Cardiac muscle cell (in vitro differentiated cells and primary cell): ENCODE measurements at places on chromosomes 2 and 18. TPM values are rescaled to one million over a fixed set of nuclear protein-coding genes. Genes with fewer than 3 reads are reported as not detected.

C2orf68 gene
- 32.6 and 35.5 TPM in 2 replicates for total RNA-seq

GRCh38 chr2:16291731-16292550, 351.6 kb downstream of the MYCN start:
- no peak overlapping the region for H3K27ac ChIP-seq
- no peak for DNase-seq
- no peaks in the 10 kb centered on the region for H3K36me3 ChIP-seq
- H3K4me3 ChIP-seq = no peak overlapping the region
- no peaks in the 10 kb centered on the region for H3K27me3 ChIP-seq
- no peaks in the 10 kb centered on the region for H3K4me1 ChIP-seq

DNA sequence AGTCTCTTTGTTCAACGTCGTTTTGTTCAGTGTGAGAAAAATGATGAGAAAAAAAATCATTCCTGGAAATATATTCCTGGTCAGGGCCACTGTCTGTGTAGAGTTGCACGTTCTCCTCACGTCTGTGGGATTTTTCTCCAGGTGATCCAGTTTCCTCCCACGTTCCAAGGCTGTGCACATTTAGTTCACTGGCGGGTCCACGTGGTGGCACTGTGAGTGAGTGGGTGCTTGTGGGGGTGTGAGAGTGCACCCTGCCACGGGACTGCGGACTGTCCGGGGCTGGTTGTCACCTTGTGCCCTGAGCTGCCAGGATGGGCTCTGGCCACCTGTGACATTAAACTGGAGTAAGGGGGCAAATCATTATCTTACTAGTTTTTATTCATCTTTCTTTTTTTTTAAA, 30.3 kb upstream of the ACYP2 start:
- no peak for DNase-seq
- no peak overlapping the region for H3K4me3 ChIP-seq
- H3K4me1 ChIP-seq = peaks cover 12% of the 10 kb centered on the region
- no peaks in the 10 kb centered on the region for H3K36me3 ChIP-seq

GRCh38 chr18:12394428-12394827, 13.3 kb upstream of the PRELID3A start:
- H3K27me3 ChIP-seq = no peaks in the 10 kb centered on the region
- H3K36me3 ChIP-seq = no peaks in the 10 kb centered on the region
- no peaks in the 10 kb centered on the region for H3K4me1 ChIP-seq
- DNase-seq = no peak

TUBA3E gene
- not detected in 2 replicates for total RNA-seq

DNA sequence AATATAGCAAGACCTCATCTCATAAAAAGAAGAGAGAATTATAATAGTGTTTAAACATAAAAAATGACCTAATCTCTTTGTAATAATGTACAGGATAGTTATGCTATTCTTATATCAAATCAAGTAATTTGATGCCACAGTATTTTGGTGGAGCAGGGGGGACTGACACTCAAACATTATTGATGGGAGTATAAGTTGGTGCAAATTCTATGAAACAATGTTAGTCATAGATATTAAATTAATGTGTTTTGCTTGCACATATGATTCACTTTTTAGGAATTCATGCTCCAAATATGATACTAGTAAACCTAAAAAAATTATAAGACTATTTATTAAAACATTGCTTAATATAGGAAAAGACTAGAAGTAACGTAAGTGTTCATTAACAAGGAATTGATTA, 256.1 kb upstream of the SYT4 start:
- no peaks in the 10 kb centered on the region for H3K27me3 ChIP-seq
- no peaks in the 10 kb centered on the region for H3K36me3 ChIP-seq
- H3K4me1 ChIP-seq = no peaks in the 10 kb centered on the region
- no peak for DNase-seq

- H3K4me1 ChIP-seq = no peaks in the 10 kb centered on the region
- H3K27me3 ChIP-seq = no peaks in the 10 kb centered on the region
- no peak overlapping the region for H3K4me3 ChIP-seq
- H3K36me3 ChIP-seq = no peaks in the 10 kb centered on the region
Observed at GRCh38 chr2:48383036-48383435, 146.9 kb upstream of the STON1 start.

DNA sequence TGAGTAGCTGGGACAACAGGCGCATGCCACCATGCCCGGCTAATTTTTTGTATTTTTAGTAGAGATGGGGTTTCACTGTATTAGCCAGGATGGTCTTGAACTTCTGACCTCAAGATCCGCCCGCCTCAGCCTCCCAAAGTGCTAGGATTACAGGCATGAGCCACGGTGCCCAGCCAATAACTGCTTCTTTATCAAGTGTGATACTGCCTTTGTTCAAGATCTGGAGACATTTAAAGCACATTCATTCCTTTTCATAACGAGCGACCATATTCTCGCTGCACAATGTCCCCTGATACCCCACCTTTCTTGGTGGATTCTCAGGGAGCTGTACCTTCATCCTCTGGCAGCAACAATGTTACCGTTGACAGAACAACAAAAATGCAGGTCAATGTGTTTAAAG, 75.4 kb downstream of the PIEZO2 start:
- no peaks in the 10 kb centered on the region for H3K36me3 ChIP-seq
- no peak overlapping the region for H3K27ac ChIP-seq
- no peak overlapping the region for H3K4me3 ChIP-seq
- H3K27me3 ChIP-seq = no peaks in the 10 kb centered on the region
- H3K4me1 ChIP-seq = no peaks in the 10 kb centered on the region
- no peak for DNase-seq

DNA sequence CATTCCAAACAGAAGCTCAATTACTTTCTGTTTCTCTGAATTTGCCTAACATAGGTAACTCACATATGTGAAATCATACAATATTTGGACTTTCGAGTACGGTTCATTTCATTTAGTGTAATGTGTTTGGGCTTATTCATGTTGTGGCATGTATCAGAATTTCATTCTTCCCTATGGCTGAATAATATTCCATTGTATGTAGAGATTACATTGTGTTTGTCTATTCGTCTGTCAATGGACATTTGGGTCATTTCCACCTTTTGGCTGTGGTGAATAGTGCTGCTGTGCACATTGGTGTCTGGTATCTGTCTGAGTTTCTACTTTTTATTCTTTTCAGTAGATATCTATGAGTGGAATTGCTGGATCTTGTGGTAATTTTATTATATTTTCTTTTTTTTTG, 43.9 kb downstream of the LBH start:
- H3K27ac ChIP-seq = no peak overlapping the region
- H3K27me3 ChIP-seq = no peaks in the 10 kb centered on the region
- H3K4me1 ChIP-seq = no peaks in the 10 kb centered on the region
- no peak for DNase-seq
- H3K4me3 ChIP-seq = no peak overlapping the region

MOGAT1 gene
- not detected in 2 replicates for total RNA-seq

DNA sequence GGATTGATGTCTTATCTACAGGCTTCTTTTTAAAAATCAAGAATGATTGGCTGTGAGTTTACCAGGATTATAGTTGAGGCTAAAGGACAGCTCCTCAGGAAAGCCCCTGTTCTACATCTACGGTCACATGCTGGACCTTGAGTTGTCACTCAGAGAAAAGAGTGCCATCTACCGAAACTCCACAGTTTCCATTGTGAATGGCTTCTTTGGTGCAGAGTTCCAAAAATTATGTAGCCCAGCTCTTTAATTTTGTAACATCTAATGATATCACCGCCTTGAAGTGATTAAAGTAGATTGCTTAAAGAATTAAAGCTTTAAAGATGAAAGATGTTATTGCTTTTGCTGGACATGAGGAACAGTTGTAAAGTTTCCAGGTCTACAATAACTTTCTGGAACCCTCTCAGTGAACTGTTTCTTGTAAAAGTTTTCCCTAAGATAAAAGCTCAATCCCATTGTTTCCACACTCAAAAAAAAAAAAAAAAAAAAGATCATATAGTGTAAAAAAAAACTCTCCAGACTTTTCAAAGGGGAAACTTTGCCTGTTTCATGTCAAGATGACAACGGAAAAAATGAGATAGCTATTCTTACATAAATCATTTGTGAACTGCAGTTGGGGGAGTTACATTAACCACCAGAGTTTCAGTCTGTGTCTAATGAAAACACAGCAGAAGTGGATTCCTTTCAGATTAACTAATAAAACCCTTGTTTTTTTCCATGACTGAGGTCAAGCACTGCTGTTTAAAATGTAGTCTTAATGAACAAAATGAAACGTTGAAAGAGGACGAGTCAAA, 4.3 kb downstream of the COL3A1 start:
- H3K4me1 ChIP-seq = peaks cover 23% of the 10 kb centered on the region
- H3K27me3 ChIP-seq = no peaks in the 10 kb centered on the region
- peak overlapping the region; percentile 38 for H3K27ac ChIP-seq
- peak; percentile 51 for DNase-seq
- no peaks in the 10 kb centered on the region for H3K36me3 ChIP-seq

- no peaks in the 10 kb centered on the region for H3K4me1 ChIP-seq
- no peaks in the 10 kb centered on the region for H3K27me3 ChIP-seq
- DNase-seq = no peak
- H3K36me3 ChIP-seq = no peaks in the 10 kb centered on the region
Observed at GRCh38 chr2:164066095-164066494, 330.3 kb upstream of the FIGN start.

GRCh38 chr2:182241936-182242335, 184.9 kb downstream of the PDE1A start:
- H3K4me3 ChIP-seq = no peak overlapping the region
- no peaks in the 10 kb centered on the region for H3K36me3 ChIP-seq
- no peaks in the 10 kb centered on the region for H3K4me1 ChIP-seq
- H3K27ac ChIP-seq = no peak overlapping the region
- no peaks in the 10 kb centered on the region for H3K27me3 ChIP-seq

DNA sequence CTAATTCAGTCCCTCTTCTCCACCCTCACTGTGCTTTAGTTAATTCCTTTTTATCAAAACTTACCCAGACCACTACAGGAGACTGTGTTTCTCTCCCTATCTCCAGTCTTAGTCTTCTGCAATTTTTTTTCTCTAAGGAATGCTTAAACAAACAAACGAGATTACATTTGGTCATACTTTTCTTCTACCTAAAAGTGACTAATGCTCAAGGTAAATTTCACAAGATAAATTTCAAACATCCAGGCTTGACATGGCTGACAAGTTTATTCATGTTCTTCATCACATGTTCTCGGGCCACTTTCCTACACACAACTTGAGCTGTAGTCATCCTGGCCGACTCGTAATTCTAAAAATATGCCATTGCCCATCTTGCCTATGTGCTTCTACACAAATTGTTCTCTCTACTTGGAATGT, 23.2 kb upstream of the ACSL3 start:
- H3K27me3 ChIP-seq = no peaks in the 10 kb centered on the region
- DNase-seq = no peak
- no peaks in the 10 kb centered on the region for H3K36me3 ChIP-seq
- no peaks in the 10 kb centered on the region for H3K4me1 ChIP-seq

CAVIN2 gene
- total RNA-seq = 0.74 and 1.1 TPM in 2 replicates

GRCh38 chr2:206354129-206354528, 79.7 kb downstream of the ZDBF2 start:
- H3K36me3 ChIP-seq = no peaks in the 10 kb centered on the region
- no peaks in the 10 kb centered on the region for H3K4me1 ChIP-seq
- no peak for DNase-seq
- no peak overlapping the region for H3K27ac ChIP-seq
- H3K4me3 ChIP-seq = no peak overlapping the region

DNA sequence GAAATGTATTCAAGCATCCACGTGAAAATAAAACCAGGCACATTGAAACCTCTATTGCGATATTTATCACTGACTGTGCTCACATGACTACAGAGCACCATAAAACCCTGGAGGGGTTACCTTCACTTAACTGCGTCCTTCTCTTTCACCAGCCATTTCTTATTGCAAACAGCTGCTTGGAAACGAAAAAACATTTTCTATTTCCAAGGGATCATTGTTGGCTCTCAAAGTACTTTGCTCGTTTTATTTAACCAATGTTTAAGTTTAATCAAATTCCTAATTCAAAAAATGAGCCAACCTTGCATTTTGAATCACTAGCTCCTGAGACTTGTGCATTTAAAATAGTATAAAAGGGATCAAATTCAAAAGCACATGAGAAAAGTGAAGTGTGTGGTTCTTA, 134.4 kb downstream of the OSR1 start:
- no peak overlapping the region for H3K27ac ChIP-seq
- no peaks in the 10 kb centered on the region for H3K27me3 ChIP-seq
- DNase-seq = no peak

- H3K4me3 ChIP-seq = peak overlapping the region; percentile 39
- peaks cover 20% of the 10 kb centered on the region for H3K4me1 ChIP-seq
- H3K27ac ChIP-seq = no peak overlapping the region
- H3K36me3 ChIP-seq = no peaks in the 10 kb centered on the region
- H3K27me3 ChIP-seq = peaks cover 32% of the 10 kb centered on the region
- DNase-seq = peak; percentile 85
Observed at GRCh38 chr2:235669983-235670962, 176.4 kb downstream of the AGAP1 start.

IL1RL2 gene
- not detected in 2 replicates for total RNA-seq

INO80B gene
- 23.0 and 40.9 TPM in 2 replicates for total RNA-seq

CEP192 gene
- 14.4 and 26.3 TPM in 2 replicates for total RNA-seq

DNA sequence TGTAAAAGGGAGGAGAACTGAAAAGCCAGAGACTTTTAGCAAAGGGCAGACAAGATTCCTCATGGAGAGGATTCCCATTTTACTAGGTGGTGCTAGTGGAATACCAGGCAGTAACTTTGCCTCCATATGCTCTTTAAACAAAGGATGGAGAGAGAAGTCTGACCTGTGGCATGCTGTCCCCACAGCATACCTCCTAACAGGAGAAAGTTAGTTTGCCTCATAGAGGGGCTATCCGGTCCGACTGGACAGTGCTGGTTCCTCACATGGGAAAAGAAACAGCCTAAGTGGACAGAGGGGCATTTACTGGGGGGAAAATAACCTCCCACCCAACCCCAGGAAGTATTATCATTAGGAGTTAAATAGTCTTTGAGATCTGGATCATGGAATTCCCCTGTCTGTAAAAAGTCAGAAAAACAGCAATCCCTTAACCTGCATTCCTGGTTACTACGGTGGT, 31.6 kb upstream of the GMCL1 start:
- H3K4me1 ChIP-seq = peaks cover 31% of the 10 kb centered on the region
- no peaks in the 10 kb centered on the region for H3K36me3 ChIP-seq
- H3K27ac ChIP-seq = peak overlapping the region; percentile 84
- H3K27me3 ChIP-seq = no peaks in the 10 kb centered on the region

- H3K4me1 ChIP-seq = no peaks in the 10 kb centered on the region
- no peaks in the 10 kb centered on the region for H3K27me3 ChIP-seq
- no peak for DNase-seq
- H3K36me3 ChIP-seq = no peaks in the 10 kb centered on the region
- no peak overlapping the region for H3K27ac ChIP-seq
- no peak overlapping the region for H3K4me3 ChIP-seq
Observed at GRCh38 chr2:136206613-136207012, 88.7 kb upstream of the CXCR4 start.

DNA sequence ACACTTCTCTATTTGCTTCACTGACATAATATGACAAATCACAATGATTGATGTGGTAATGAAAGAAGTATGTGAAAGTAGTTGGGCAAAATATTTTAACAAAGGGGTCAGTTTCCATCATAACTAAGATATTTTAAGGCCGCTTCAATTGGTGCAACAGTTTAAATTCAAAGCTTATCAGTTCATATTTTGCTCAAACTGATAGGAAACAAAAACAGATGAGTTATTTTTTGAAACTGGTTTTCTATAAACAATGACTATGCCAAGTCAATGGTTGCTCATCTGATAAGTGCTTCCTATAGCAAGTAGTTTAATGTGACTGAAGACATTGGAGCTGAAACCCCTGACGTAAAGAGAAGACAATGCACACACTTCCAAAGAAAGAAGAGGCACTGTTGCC, 1290.7 kb downstream of the SUCLG1 start:
- H3K36me3 ChIP-seq = no peaks in the 10 kb centered on the region
- no peak overlapping the region for H3K27ac ChIP-seq
- H3K4me3 ChIP-seq = no peak overlapping the region
- H3K27me3 ChIP-seq = no peaks in the 10 kb centered on the region
- no peaks in the 10 kb centered on the region for H3K4me1 ChIP-seq

IKZF2 gene
- 7.9 and 10.8 TPM in 2 replicates for total RNA-seq
